ENCODE measurements at places on chromosomes 2 and 18.
A peak's percentile ranks its signal among the peaks of the same experiment; 100 is the strongest.

DNA sequence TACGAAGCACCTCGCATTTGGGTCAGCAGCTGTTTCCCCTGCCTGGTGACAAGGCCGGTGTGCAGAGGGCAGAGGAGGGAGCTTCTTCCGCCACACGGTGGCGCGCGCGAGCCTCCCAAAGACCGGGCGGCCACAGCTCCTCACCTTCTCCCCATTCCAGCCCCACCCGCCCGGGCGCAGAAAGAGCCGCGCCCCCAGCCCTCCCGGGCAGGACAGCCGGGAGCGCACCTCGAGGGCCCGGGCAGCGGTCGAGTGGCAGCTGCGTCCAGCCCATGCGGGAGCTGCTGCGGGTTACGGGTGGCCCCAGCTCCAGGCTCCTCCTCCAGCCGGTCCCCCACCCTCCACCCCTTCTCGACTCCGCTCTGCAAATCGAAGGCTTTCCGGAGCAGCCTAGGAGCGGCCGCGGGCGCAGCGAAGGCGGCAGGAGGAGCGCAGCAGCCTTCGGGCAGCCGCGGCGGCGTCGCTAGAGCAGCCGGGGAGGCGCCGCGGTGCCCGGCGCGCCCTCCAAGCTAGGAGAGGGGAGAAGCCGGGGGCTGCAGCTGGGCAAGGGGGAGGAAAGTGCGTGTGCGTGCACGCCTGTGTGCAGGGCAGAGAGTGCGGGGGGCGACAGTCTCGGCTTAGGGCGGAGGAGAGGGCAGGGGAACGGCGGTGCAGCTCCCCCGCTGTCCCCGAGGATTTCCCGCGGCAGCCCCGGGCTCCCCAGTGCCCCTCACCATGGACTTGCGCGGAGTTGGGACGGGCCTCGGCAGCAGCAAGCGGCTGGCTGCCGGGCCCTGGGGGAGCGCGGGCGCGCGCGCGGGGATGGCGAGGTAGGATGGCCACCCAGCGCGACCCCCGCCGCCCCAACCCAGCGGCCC lies at the start of gene CCDC85A:
TSS of gene CCDC85A (plus strand) at position 348 of the 857 bp plus-strand sequence. CDS start 635 bp downstream, outside the sequence.
- DNase-seq = peak; percentile 84
- no peaks in the 10 kb centered on the region for H3K36me3 ChIP-seq
- peaks cover 41% of the 10 kb centered on the region for H3K27me3 ChIP-seq

DNA sequence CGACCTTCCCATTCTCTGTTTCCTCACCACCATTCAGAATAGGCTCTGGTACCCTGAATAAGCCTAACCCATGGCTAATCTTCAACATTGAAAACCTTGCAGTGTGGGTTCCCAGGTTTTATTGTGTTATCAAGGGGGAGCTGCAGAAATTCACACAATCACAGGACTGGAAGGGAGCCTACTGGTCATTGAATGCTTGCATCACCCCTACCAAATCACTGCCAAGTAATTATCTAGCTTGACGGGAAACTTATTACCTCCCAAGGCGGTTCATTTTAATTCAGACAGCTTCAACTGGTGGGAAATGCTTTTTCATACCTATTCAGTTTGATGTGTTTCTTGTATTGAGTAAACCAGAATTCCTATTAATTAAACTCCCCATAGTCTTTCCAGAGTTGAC lies 33.6 kb upstream of the EFEMP1 start:
- peaks cover 55% of the 10 kb centered on the region for H3K4me1 ChIP-seq
- H3K27me3 ChIP-seq = no peaks in the 10 kb centered on the region
- H3K36me3 ChIP-seq = no peaks in the 10 kb centered on the region
- H3K27ac ChIP-seq = no peak overlapping the region
- no peak overlapping the region for H3K4me3 ChIP-seq
- DNase-seq = no peak

- H3K27me3 ChIP-seq = no peaks in the 10 kb centered on the region
- peak overlapping the region; percentile 75 for H3K27ac ChIP-seq
- no peaks in the 10 kb centered on the region for H3K36me3 ChIP-seq
- peak; percentile 85 for DNase-seq
- no peak overlapping the region for H3K4me3 ChIP-seq
Measured at GRCh38 chr18:63788447-63789096, 13.4 kb downstream of the SERPINB7 start.

- H3K4me1 ChIP-seq = no peaks in the 10 kb centered on the region
- H3K4me3 ChIP-seq = no peak overlapping the region
- no peak overlapping the region for H3K27ac ChIP-seq
- no peak for DNase-seq
Measured at GRCh38 chr2:83578405-83578804, 880.7 kb downstream of the SUCLG1 start.

DNA sequence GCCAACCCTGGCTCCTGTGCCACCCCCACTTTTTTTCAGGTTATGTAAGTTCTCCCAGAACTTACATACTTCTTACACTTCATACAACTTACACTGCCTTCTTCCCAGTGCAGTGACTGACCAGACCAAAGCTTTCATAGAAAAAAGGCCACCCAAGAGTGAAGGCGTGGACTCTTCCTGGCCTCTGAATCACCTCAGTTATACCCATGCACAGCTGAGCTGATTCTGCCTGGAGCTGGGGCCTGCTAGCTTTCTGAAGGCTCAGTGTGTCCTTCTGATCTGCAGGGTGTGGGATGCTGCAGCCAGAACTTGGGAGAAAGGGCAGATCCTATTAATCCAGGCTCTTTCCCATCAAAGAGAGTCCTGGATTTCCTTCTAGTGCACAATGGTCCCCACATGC lies 216.1 kb downstream of the TTC32 start:
- no peak overlapping the region for H3K27ac ChIP-seq
- no peaks in the 10 kb centered on the region for H3K36me3 ChIP-seq
- H3K4me1 ChIP-seq = peaks cover 15% of the 10 kb centered on the region

GRCh38 chr2:46445556-46445955 lies 33.8 kb upstream of the TMEM247 start:
- DNase-seq = no peak
- H3K27ac ChIP-seq = no peak overlapping the region
- H3K4me1 ChIP-seq = no peaks in the 10 kb centered on the region
- no peak overlapping the region for H3K4me3 ChIP-seq
